ENCODE measurements at places on chromosomes 11 and 22.
A peak's percentile ranks its signal among the peaks of the same experiment; 100 is the strongest.

DNA sequence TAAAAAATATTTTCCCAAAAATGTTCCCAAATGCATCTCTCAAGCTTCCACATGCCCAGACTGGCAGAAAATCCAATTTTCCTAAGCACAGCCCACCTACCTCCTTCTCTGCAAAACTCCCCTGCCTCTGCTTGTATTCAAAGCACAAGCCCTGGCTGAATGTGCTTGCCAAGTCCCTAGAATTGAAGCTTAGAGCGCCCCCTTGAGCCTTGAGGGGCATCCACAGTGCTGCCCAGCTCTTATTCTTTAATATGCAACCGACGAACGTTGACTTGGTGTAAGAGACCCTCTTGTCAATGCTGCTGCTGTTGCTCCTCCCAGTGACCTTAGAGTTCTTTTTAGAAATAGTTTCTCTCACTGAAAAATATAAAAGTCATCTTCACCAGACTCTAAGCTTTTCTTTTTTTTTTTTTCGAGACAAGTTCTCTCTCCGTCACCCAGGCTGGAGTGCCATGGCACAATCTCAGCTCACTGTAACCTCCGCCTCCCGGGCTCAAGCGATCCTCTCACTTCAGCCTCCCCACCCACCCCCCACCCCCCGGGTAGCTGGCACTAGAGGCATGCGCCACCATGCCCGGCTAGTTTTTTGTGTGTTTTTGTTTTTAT, 63.5 kb upstream of the CAPRIN1 start:
- peak; percentile 68 for DNase-seq

GRCh38 chr11:75445315-75445953, 12.4 kb upstream of the KLHL35 start:
- DNase-seq: peak; percentile 87

DNA sequence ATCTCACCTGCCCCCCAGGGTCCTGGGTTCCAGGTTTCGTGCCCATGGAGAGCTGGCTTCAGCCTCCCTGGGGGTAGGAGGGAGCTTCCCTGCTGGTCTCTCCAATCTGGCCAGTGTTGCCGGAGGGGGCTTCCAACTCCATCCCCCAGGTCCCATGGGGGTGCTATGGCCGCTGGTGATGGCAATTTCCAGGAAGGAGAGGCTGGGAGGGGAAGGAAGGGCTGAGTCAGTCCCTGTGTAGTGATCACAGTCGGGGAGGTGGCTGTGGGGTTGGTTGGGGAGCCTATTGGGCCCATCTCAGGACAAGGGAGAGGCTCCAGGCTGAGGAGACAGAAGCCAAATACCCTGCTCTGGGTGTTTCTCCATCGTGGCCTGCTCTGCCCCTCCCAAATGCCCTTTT, 5.7 kb upstream of the CDC42EP2 start:
- no peak for DNase-seq

DNA sequence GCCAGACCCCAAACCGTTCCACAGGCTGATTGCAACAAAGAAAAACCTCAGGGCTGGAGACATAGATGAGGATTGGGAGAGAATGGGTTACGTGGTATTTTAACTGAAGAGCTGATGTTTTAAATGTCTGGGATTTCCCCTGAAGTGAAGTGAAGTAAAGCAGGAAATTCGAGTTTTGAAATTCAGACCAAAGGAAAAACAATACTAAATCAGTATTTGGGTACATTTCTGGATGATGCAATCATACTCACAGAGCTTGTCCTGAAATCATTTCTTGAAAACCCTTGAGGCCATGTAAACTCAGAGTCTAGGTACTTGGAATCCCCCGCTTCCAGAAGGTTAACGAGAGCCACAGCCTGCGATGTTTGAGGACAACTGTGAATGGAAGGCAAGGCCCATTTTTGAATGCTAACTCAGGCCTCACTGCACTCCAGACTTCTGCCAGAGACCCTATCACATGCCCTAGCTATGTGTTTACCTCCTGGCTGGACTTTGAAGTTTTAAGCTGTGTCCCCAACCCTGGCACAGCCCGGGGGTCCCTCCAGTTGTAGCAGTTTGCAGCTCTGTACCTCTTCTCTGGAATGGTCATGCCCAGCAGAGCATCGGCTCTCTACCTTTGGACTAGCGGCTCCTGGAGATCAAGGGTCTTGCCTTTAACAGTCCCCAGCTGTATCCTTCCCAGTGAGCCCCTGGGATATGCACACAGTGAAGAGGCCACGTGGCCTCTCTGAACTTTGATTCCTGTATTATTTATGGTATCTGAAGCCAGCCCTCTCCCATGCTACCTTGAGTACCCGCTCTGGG, 5.4 kb upstream of the FTH1 start:
- DNase-seq: no peak

DNA sequence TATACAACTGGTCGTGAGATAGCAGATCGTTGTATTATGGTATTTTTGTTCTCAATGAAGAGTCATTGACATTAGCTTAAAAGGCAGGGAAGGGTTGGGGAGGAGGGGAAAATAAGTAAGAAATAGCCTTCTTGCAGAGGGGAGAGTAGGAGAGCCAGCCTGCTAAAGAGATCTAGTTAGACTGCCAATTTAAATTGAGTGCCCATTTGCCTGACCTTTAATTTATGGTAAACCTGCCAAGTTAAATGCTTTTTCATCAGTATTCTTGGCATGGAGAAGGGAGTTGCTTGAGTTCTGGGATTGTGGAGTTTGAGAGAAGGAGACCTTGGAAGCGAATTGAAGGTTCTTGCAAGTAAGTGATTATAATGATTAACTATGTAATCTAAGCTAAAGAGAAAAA, 89.0 kb downstream of the FAM83F start:
- DNase-seq: no peak

DNA sequence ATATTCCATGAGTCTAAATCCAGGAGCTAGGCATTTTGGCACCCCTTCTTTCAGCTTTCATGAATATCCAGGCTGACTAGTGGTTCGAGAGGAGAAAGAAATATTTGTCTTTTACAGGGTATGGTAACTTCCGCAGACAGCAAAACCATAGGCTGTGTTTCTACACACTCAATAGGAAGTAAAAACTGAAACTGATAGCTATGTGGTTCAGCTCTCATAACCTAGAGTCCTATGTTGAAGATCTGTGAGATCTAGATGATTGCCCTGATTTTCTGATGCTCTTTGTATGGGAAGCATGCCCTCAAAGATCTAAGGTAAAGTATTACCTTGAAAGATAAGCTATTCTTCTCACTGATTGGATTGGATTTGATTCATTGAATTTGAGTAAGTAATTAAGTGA, 118.3 kb downstream of the CD44 start:
- peak; percentile 59 for DNase-seq

DNA sequence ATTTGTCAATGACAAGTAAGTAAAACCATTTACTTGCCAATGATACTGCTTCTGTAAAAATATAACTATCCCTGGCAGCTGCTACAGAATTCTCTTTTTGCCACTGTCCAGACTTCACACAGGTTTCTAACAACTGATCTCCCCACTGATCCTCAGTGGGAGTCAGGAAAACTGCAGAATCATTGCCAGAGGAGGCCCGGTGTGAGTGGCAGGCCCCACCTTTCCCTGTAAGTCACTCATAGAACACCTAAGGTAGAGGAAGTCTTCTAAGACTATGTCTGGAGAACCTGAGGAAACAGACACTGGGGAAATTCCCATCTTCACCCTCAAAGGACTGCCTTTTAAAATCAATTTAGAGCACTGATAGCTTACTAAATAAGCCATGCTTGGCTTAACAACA, 66.3 kb downstream of the ZC3H12C start:
- DNase-seq: no peak

DNA sequence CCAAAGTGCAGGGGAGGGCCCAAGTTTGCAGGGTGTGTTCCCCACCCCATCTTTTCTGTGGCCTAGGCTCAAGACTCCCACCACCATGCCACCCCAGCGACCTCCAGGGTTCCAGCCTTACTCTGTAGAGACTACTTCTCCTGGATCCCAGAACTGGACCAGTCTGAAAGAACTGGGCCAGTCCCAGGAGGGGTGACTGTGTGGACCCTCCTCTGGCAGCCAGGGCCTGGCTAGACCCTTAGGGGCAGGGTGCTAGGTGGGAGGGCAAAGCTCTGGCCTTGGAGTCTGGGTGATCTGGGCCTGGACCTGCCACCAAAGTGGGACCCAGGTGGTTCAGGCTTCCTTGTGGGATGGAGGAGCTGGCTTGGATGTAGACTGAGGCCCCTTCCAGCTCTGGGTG, 41.8 kb upstream of the ACCSL start:
- no peak for DNase-seq

GRCh38 chr11:127790592-127790991, 790.0 kb upstream of the KIRREL3 start:
- DNase-seq: no peak

DNA sequence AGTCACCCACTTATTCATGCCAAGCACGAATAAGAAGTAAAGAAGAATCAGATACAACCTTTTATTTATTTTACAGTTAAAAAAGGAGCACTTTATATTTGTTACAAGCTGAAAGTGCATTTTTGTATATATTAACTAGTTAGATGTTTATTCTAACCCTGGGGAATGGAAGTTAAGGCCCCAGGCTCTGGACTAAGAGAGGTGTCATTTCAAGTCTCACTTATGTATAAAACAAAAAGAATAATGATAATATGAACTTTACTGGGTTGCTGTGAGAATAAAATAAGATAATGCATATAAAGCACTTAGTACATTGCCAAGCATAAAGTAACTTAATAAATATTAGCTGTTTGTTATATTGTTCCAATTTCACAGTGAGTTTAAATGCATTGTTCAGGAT, 12.1 kb upstream of the FAT3 start:
- no peak for DNase-seq

DNA sequence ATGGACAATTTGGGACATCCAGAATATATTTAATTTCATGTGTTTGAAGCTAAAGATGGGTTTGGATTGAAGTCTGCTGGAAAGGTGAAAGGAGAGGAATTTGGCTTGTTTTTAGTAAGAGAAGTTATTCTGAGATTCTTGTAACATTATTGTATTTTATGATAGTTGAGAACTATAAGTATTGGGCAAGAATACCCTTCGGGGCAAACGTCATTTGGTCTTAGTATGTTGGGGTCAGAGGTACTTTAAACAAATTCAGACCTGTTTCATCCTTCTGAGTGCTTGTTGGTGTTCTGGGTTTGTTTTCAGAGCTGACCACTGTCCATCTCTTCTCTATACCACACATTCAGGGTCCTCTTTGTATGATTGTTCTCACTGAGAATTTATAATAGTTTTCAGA, 19.5 kb downstream of the PANX1 start:
- DNase-seq: no peak

GRCh38 chr22:41022470-41023298, 69.7 kb upstream of the EP300 start:
- DNase-seq: peak; percentile 57

- DNase-seq: no peak
Observed at GRCh38 chr11:399731-400211, 5.8 kb downstream of the PKP3 start.

All from GM19239 (cell line).